A549 treated with dexamethasone at 1 μM for 4 hours (cell line): ENCODE measurements at places on chromosomes 16 and 17. TPM values are rescaled to one million over a fixed set of nuclear protein-coding genes. Genes with fewer than 3 reads are reported as not detected.

Gene CDT1
- total RNA-seq, result 21.2 to 32.5 TPM (median 30.5 TPM) in 5 replicates

Gene GFER
- 26.9 to 43.1 TPM (median 39.8 TPM) in 5 replicates for total RNA-seq

Gene WNT9B
- 0.05 to 0.06 TPM in 2 of 5 replicates, not detected in the others for total RNA-seq

Gene UBN1
- 20.4 to 29.4 TPM (median 28.1 TPM) in 5 replicates for total RNA-seq

Gene TOM1L1
- total RNA-seq, result 34.2 to 39.7 TPM (median 38.4 TPM) in 5 replicates

Gene GAS7
- total RNA-seq, result 0.38 to 0.73 TPM (median 0.61 TPM) in 5 replicates

Gene C16orf82
- total RNA-seq, result not detected in 5 replicates

Gene ACSM2A
- not detected in 5 replicates for total RNA-seq

Gene ENGASE
- total RNA-seq, result 7.8 to 18.8 TPM (median 14.8 TPM) in 5 replicates

Gene KCNH4
- 0.19 to 0.40 TPM (median 0.26 TPM) in 5 replicates for total RNA-seq

Gene AARSD1
- total RNA-seq, result 54.0 to 57.5 TPM (median 55.9 TPM) in 5 replicates

Gene KCNJ2
- total RNA-seq, result 0.03 to 0.11 TPM (median 0.06 TPM) in 5 replicates

Gene CDR2L
- 61.8 to 95.0 TPM (median 90.1 TPM) in 5 replicates for total RNA-seq

Gene CORO6
- total RNA-seq, result 3.5 to 5.8 TPM (median 4.3 TPM) in 5 replicates

Gene CPD
- 23.6 to 46.6 TPM (median 39.4 TPM) in 5 replicates for total RNA-seq

Gene ZNF267
- 6.6 to 8.7 TPM (median 7.0 TPM) in 5 replicates for total RNA-seq

Gene NEK8
- 2.5 to 3.9 TPM (median 3.7 TPM) in 5 replicates for total RNA-seq

Gene CX3CL1
- 0.07 to 0.12 TPM (median 0.09 TPM) in 5 replicates for total RNA-seq

Gene KRT25
- not detected in 5 replicates for total RNA-seq

Gene MATCAP1
- 4.4 to 8.0 TPM (median 6.2 TPM) in 5 replicates for total RNA-seq

Gene TRPV3
- 0.19 to 0.38 TPM (median 0.32 TPM) in 5 replicates for total RNA-seq

Gene CFAP97D1
- total RNA-seq, result 0.06 to 0.10 TPM (median 0.07 TPM) in 5 replicates

Gene ZPBP2
- total RNA-seq, result not detected in 5 replicates

Gene KPNA2
- total RNA-seq, result 460 to 498 TPM (median 482 TPM) in 5 replicates

Gene STAC2
- total RNA-seq, result 4.0 to 7.1 TPM (median 6.9 TPM) in 5 replicates

Gene BBS2
- total RNA-seq, result 19.6 to 25.1 TPM (median 23.6 TPM) in 5 replicates

Gene KCNJ16
- total RNA-seq, result 0.24 to 0.40 TPM (median 0.28 TPM) in 5 replicates

Gene NOD2
- total RNA-seq, result not detected in 5 replicates

Gene CCL23
- not detected in 5 replicates for total RNA-seq

Gene HSD11B2
- total RNA-seq, result 1.6 to 3.3 TPM (median 2.4 TPM) in 5 replicates

Gene RAB11FIP3
- 23.1 to 33.6 TPM (median 29.8 TPM) in 5 replicates for total RNA-seq

Gene CTRB2
- total RNA-seq, result 0.07 TPM in 1 of 5 replicates, not detected in the others

Gene CCDC144A
- total RNA-seq, result 0.58 to 1.7 TPM (median 1.5 TPM) in 5 replicates

Gene PRSS53
- 0.64 to 2.0 TPM (median 1.1 TPM) in 5 replicates for total RNA-seq

Gene OMG
- not detected in 5 replicates for total RNA-seq

Gene OR1A2
- not detected in 5 replicates for total RNA-seq

Gene CLUH
- total RNA-seq, result 71.1 to 123 TPM (median 117 TPM) in 5 replicates

Gene TPSD1
- not detected in 5 replicates for total RNA-seq

Gene SLC38A10
- 46.7 to 77.7 TPM (median 74.3 TPM) in 5 replicates for total RNA-seq

Gene EPX
- total RNA-seq, result not detected in 5 replicates
